ENCODE measurements at places on chromosomes 1 and 21.
A peak's percentile ranks its signal among the peaks of the same experiment; 100 is the strongest.

DNA sequence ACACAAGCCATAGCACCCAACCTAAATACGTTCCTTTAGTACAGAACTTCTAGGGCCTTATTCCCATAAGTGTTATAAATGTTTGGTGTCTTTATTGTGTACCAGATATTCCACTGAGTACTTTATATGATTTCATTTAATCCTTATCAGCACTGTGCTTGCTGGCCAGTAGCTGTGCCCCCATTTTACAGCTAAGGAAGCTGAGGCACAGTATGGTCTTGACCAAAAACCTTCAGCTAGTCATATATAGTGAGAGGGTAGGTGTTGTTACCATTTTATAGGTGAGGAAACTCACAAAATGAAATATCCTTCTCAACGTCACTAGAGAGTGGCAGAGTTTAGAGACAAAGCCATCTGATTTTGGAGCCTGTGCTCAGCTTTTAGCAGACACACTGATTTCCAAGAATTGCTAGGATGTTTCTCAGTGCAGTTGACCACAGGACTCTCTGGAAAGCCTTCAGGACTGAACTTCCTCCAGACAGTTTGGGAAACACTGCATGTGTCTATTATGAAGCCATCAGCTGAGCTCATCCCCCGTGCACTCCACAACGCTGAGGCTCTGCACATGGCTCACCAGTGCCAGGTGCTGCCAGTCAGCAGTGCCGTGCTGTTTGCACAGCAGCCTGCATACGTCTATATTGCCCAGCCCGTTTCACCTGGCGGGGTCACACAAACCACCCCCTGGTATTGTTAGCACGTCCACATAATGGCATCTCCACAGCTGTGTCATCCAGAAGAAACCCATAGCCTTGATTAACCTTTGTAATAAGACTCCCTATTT lies 15.4 kb downstream of the NPPA start:
- DNase-seq, result no peak

- DNase-seq, result no peak
Observed at GRCh38 chr21:14312871-14313270, 70.1 kb downstream of the HSPA13 start.

DNA sequence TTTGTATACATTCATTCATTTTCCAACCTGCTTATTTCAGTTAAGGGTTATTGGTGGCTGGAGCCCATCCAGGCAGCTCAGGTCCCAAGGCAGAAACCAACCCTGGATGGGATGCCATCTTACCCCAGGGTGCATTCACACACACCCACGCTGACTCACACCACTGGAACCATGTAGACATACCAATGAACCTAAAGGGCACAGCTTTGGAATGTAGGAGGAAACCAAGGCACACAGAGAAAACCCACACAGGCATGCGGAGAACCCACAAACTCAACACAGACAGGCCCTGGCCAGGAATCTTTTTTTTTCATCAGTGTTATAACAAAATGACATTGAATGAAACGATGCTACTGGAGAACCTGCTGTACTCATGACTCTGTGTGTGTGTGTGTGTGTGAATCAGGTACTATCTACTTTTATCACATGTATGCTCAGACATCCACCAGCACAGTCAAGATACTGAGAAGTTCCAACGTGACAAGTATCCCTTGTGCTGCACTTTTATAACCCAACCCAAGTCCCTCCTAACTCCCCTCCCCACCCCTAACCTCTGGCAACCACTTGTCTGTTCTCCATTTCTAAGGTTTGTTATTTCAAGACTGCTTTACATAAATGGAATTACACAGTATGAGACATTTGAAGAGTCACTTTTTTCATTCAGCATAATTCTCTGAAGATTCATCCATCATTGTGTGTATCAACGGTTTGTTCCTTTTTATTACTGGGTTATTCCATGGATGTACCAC lies 286.8 kb upstream of the PLD5 start:
- no peak for DNase-seq

DNA sequence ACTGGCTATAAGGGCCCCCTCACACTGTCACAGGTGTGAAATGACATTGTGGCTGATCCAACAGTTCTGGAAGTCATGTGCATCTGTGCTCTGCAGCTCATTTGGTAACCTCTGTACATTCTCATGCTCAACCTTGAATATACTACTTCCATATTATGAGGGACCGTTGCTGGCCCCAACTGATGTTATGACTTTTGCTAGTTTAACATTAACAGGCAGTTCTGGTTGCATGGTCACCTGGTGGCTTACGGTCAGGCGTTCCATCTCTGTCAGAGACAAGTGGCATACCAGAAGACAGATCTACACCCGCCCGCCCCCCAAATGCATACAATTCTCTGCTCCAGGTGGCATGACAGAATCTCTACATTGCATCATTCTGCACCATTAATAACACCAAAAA lies 6.0 kb upstream of the DIP2A start:
- no peak for DNase-seq

GRCh38 chr1:175600721-175601440 lies 142.5 kb downstream of the TNR start:
- peak; percentile 14 for DNase-seq

- DNase-seq, result peak; percentile 68
Observed at GRCh38 chr1:116514708-116515525, 55.9 kb downstream of the CD58 start.

DNA sequence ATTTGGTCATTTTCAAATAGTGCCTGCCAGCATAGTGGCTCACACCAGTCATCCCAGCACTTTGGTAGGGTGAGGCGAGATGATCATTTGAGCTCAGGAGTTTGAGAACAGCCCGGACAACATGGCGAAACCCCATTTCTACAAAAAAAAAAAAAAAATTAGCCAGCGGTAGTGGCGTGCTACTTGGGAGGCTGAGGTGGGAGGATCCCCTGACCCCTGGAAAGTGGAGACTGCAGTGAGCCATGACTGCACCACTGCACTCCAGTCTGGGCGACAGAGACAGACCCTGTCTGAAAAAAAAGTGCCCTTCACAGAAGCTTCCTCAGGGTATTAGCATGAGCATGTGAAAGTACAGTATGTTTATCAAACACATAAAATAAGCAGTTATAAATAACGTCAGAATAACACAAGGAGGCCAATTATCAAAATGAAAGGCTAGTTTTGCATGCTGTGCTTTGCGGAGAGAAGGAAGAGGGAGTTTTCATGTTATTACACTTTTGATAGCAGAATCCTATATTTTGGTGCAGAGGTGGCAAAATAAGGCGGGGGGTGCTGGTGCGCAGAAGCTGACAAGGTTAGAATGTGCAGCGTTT lies 781 bp upstream of the METTL13 start:
- DNase-seq, result no peak
